ENCODE measurements at places on chromosomes 7 and 10. TPM values are rescaled to one million over a fixed set of nuclear protein-coding genes. Genes with fewer than 3 reads are reported as not detected.

The CAV2 gene
- total RNA-seq = not detected

The ASZ1 gene
- total RNA-seq = not detected

GRCh38 chr7:49848211-49848841, 74.9 kb downstream of the VWC2 start:
- no peak overlapping the region for H3K27ac ChIP-seq
- H3K27me3 ChIP-seq = peaks cover 4% of the 10 kb centered on the region
- no peak for DNase-seq
- H3K36me3 ChIP-seq = no peaks in the 10 kb centered on the region
- H3K4me3 ChIP-seq = no peak overlapping the region

- H3K36me3 ChIP-seq = no peaks in the 10 kb centered on the region
- H3K4me3 ChIP-seq = no peak overlapping the region
- H3K27ac ChIP-seq = no peak overlapping the region
- DNase-seq = no peak
- no peaks in the 10 kb centered on the region for H3K4me1 ChIP-seq
Measured at GRCh38 chr10:35765996-35766395, 123.9 kb upstream of the FZD8 start.

GRCh38 chr10:15478429-15478828, 107.3 kb upstream of the FAM171A1 start:
- H3K27me3 ChIP-seq = peaks cover 31% of the 10 kb centered on the region
- H3K4me1 ChIP-seq = no peaks in the 10 kb centered on the region
- H3K4me3 ChIP-seq = no peak overlapping the region

DNA sequence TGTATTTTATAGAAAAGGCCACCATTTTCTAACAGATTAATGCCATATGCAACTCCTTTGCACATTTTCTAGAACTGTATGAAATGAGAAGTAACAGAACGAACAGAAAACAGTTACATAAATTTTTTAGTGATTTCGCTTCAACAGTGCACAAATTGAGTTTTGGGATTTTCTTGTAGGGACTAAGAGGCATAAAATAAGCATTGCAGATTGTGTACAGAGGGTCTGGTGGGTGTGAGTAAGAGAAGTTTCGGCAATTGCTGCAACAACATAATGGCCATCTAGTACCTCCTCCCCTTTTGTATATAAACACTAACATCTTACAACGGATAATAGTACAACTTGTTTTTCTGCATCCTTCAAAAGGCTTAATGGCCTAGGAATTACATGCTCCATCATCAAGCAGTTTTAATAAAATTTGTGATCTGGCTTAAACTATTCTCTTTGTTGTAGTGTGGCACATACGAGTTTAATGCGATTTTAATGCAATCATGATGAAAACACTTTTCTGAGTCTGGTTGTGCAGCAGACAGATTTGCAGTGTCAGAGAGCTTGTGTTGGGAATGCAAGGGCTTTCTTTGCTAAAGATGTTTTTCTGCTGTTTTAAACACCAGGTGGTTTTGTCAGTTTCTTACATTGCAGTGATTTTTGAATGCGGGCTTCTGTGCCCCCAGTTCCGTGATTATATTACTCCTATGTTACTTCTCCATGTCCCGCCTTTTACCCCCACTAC, 2.9 kb downstream of the GLCCI1 start:
- DNase-seq = no peak
- H3K4me3 ChIP-seq = no peak overlapping the region
- no peak overlapping the region for H3K27ac ChIP-seq
- peaks cover 26% of the 10 kb centered on the region for H3K4me1 ChIP-seq
- H3K36me3 ChIP-seq = no peaks in the 10 kb centered on the region

GRCh38 chr7:101804967-101805366, 12.5 kb upstream of the CUX1 start:
- peaks cover 24% of the 10 kb centered on the region for H3K4me1 ChIP-seq
- DNase-seq = peak; percentile 14
- no peaks in the 10 kb centered on the region for H3K36me3 ChIP-seq
- H3K4me3 ChIP-seq = peak overlapping the region; percentile 37
- H3K27ac ChIP-seq = no peak overlapping the region
- H3K27me3 ChIP-seq = peaks cover 19% of the 10 kb centered on the region

Data from activated naive CD8-positive, alpha-beta T cell treated with anti-CD3 and anti-CD28 coated beads for 36 hours (primary cell).